ENCODE measurements at places on chromosomes 2 and 18.
A peak's percentile ranks its signal among the peaks of the same experiment; 100 is the strongest.

DNA sequence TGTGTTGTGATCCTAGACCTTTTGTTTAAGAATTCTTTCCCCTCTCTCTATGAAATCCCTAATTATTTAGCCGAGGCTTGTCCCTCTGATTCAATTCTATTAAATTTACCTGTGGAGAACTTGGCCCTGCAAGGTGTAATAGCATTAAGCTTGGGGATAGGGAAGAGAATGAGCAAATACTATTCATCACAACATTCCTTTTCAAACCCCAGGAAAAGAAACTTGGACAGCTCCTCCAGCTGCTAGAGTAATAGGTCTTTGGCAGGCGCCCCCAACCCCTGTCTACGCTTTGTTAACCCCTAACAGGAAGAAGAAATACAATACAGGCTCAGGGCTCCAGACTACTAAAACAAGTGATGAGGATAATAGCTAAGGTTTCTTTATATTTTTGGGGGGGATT lies 957.0 kb downstream of the CPS1 start:
- DNase-seq, result no peak

DNA sequence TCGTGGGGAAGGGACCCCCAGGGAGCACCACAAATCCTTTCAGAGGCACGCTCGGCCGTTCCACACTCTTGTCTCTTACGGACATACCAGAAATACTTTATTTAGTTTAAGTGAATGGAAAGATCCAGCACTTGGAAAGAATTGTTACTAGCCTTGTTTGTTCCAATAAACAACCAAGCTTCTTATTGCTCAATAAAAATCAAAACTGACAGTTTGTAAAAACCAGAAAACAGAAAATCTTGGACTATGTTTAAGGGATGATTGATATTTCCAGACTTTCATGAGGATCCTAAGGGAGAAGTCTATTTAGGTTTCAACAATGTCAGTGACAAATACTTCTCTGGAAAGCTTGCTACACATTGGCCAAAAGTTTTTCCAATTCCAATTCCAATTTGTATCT lies 31.6 kb upstream of the CCBE1 start:
- DNase-seq, result no peak

DNA sequence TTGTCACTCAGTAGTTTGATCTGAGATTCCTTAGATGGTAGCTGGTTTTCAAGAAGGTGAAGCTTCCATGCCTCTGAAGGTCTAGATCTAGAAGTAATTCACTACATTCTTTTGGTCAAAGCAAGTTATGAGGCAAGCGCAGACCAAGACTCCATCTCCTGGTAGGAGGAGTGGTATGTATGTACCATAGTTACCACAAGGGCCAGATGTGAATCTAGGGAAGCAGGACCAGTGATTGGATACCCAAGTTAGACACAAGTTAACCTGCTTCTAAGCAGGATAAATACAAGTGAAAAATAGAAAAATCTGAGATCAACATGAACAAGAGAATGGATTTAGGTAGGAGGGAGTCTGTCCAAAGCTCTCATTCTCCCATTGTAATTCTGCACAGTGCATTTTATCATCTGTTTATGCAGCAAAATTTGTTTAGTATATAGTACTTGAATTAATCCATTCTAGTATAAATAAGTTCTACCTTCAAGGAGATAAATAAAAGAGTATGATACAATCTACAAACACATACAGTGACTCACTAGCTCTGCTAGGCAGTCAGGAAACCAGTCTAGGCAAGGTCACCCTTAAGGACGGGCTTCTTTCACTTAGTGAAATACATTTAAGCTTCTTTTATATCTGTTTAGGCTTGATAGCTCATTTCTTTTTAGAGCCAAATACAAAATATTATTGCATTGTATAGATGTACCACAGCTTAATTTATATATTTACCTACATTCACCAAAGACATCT lies 14.2 kb upstream of the DOCK10 start:
- DNase-seq, result peak; percentile 70

DNA sequence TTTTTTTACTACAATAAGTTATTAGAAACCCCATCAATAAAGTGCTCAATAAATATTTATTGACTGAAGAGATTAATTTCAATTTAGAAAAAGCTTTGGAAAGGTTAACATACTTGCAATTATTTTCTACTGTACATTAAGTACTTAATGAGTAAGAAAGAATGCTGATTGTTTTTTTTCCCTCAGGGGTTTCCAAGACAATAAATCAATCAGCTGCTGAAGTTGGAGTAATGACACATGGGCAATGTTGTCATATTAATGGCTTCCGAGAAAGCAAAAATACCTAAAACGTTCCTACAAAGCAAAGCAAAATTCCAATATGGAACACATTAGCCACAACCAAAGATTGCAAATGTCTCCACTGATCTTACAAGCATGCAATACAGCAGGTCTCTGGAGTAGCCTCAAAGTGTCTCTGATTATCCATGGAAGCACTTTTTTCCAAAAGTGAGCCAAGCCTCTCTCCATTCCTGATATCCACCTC lies 66.7 kb downstream of the ZC3H6 start:
- DNase-seq, result peak; percentile 57

- DNase-seq, result no peak
Measured at GRCh38 chr2:179037807-179038206, 12.1 kb downstream of the CCDC141 start.

GRCh38 chr2:133710613-133711012 lies 142.3 kb upstream of the NCKAP5 start:
- DNase-seq, result peak; percentile 64

DNA sequence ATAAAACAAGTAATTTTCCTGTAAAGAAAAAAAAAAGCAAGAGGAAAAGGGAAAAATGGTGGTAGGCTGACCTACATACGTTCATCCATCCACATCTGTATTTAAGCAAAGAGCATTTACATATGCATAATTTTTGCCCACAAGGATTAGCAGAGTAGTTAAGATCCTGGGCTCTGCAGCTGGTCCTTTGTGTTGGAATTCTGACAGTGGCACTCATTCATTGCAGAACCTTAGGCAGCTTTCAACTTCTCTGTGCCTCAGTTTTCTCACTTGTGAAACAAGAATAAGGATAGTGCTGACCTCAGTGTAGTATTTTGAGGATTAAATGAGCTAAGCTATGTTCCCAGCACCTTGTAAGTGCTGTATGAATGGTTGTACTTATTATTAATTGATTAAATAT lies 211.3 kb downstream of the ARL4C start:
- no peak for DNase-seq

DNA sequence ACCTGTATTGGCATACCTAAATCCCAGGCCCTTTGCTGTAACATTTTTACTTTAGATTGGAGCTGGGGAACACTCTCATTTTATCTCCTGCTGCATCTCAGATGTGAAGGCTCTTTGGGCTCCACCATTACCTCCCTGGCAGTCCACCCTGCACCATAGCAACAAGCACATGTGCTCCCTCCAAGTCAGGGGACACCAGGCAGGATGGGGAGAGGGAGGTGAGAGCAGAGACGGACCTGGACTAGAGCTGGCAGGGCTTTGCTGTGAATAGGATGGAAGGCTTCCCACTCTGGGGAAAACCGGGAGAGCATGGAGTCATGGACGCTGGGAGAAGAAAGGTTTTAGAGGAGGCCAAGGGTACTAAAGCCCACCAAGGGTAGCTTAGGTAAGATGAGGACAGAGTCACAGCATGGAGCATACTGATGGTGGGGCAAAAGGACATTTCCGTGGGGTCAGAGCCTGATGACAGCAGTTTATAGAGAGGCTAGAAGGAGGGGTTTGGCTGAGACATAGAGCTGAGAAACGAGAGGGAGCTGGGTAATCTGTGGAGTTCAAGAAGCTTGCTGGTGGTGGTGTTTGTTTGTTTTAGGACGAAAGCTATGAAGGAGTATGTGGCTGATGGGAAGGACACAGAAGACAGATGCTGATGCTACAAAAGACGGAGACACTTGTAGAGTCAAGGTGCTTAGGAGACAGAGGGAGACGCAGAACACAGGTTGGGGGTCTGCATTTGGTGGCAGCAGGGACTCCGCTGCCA lies 134.8 kb downstream of the COL6A3 start:
- no peak for DNase-seq

- DNase-seq, result peak; percentile 65
Measured at GRCh38 chr2:236167297-236168109, 683 bp downstream of the GBX2 start.

DNA sequence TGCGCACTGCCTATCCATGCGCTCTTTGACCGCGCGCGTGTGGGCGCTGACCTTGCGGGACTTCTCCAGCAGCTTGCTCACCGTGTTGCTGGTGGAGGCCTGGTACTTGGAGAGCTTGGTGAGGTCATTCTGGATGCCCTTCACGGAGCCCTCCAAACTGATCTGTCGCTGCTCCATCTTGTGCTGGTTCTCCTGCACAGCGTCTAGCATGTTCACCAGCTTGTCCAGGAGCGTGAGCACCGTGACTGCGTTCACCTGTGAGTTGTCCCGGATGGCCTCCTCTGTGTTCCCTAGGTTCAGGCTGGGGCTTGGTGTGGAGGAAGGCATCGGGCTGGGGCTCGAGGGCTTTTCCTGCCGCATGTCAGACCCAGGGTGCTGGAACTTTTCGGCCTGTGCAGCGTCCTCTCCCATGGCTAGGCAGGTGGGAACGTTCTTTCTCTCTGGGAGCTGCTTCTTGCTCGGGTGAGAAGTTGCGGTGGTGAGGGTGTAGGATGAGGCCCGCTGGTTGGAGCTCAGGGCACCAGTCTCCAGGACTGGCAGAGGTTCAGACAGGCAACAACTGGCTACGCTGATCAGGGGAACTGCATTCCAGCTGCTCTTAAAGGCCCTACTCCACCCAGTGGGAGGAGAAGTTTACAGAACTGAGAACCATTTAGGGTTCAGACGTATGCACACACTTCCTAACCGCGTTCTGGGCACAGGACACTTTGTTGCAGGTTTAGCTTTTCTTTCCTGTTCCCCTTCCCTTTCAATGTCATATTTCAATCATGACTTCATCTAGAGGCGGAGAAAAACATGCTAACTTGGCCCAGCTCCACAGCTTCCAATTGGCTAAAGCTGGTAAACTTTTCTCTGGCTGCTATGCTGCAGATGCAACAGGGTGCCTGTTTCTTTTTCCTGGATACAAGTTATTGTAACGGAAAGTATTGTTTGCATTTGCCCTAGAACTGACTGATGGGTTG lies at the start of gene CAVIN2:
TSS of gene CAVIN2 (minus strand) at position 574 of the 962 bp plus-strand sequence. CDS start at position 411, 163 bp downstream.
- DNase-seq, result peak; percentile 89

DNA sequence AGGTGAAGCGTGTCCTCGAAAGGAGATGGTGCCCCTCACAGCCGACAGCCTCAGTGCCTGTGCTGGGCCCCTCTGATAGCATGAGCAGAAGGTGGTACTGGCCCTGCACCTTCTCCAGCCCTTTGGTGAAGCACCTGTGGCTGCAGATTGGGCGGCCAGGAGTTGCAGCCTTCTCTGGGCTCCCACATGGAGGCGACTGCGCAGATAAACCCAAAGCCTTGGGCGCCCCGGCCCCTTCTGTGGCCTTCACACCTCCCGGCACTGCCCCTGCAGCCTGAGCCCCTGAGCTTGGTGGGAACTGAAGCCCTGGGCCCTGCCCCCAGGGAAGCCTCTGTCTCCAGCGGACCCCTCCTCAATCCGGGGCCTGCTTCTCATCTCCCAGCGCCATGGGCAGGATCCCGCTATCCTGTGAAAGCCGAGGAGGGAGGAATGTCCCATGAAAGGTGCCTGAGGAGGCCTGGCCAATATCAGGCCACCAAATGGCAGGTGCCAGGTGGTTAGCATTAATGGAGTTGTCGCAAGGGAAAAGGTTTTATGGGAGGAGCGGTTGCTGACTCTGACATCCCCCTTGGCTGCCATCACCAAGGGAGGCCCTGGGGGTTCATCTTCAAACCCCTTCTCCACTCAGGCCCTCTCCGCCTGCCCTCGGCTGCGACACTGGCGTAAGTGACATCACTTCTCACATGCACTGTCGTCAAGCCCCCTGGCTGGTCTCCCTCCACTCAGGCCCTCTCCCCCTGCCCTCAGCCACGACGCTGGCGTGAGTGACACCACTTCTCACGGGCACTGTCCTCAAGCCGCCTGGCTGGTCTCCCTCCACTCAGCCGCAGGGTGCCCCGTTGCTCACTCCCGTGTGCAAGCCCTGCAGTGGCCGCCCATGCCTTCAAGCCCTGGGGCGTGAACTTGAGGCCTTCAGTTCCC lies 62.4 kb downstream of the DDX1 start:
- no peak for DNase-seq

DNA sequence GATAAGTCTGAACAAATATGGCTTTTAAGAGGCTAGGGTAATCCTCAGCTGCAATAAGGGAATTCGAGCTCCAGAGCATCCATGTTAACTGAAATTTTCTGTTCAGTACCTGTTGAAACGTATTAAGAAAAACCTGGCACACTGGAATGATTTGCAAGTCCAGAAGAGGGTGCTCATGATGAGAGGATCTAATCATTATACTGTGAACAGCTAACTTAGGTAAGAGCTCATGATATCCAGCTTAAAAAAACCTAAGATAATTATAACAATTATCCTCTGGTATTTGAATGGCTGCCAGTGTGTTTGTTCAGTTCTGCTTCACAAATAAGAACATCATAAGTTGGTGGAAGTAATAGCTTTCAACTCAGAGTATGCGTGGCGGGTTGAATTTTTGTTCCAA lies 1118.3 kb upstream of the DDX18 start:
- DNase-seq, result peak; percentile 37

DNA sequence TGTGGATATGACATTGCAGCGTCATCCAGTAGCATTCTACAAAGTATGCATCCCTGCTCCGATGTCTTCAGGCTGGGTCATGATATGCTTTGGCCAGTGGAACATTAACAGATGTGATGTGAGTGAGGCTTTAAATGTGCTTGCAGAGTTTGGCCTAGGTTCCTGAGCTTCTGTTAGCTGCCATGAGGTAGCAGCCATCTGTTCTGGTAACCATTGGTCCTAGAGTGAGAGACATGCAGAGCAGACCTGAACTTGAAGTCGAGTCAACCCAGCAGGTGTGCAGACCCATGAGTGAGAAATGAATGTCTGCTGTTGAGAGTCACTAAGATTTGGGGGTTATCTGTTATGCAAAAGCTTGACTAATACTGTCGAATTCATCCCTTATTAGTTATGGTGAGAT lies 73.8 kb upstream of the NABP1 start:
- no peak for DNase-seq

GRCh38 chr2:240922982-240923537 lies 16.9 kb downstream of the CROCC2 start:
- no peak for DNase-seq

DNA sequence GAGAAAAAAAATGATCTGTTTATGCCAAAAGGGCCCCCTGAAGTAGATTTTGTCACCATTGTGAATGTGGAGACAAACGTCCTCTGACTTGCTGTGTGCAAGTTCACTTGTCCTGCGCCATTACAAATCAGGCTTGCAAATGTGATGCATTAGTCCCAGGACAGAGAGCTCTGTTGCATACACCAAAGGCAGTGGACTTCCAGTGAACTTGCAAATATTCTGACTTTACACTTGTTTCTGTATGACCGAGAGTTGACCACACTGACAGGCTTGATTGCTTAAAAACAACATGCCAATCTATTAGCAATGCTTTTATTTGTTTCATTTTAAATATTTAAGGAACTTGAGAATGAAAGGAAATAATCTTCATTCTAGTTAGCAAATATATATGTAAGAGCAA lies 293.2 kb downstream of the PLCL1 start:
- DNase-seq, result no peak

GRCh38 chr18:6015364-6015763 lies 120.0 kb upstream of the TMEM200C start:
- no peak for DNase-seq

- DNase-seq, result peak; percentile 84
Measured at GRCh38 chr2:196601430-196602306, 37.8 kb upstream of the CCDC150 start.

- no peak for DNase-seq
Measured at GRCh38 chr18:79409313-79409712, 13.6 kb downstream of the NFATC1 start.
